ENCODE measurements at places on chromosomes 16 and 17.

GRCh38 chr16:17273142-17273561 is 197.6 kb downstream of the XYLT1 start:
- no peak for DNase-seq

GRCh38 chr17:29032857-29033197 is 10.1 kb upstream of the PIPOX start:
- DNase-seq, result no peak

DNA sequence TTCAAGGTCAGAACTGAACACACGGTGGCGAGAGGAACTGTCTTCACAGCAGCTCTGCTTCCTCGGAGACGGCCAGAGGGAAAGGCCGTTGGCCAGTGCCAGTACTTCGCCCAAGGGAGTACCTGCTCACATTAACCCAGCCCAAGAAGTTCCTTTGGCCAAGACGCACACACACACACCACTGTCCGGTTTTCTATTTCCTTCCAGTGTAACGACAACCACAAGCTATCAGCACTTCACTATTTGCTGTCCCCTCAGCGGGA is 744 bp upstream of the GGNBP2 start:
- DNase-seq, result no peak

DNA sequence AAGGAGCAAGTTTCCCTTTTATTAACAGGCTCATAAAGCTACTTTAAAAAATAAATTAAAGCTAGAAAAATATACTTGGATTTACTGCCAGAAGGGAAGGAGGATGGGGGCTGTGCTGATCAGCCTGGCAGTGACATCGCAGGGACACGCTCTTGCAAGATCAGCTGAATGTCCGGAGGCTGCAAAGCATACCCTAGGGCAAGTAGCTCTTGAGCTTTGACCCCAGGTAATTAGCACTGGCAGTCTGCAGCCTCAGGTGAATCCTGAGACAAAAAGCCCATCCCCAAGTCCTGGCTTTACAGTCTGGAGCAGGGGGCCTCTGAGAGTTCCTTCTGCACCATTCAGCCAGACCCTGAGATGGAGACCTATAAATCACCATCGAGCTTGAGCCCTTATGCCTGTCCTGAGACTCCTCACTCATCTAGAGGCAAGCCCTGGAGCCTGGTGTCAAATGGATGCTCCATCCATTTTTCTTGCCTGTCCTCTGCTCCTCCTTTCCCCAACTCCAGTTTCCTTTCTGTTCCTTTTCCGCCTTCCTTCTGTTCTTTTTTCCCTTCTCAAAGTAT is 131.7 kb downstream of the TMEM114 start:
- DNase-seq, result no peak

DNA sequence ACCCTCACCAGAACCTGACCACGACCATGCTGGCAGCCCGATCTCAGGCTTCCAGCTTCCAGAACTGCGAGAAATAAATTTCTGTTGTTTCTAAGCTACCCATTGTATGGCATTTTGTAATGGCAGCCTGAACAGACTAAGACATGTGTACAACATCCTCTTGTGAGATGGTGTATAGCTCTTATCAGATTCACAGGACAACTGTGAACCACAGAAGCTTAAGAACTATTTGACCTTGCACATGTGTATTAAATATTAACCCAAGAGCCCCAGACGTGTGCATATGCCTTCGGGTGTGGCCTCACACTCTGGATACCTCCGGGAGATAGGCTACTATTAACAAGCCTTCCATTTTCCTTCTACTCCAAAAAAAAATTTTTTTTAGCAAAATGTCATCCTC is 248.9 kb downstream of the SLC39A11 start:
- DNase-seq, result no peak

GRCh38 chr16:61555718-61556441 is 480.4 kb downstream of the CDH8 start:
- DNase-seq, result no peak
